ENCODE measurements at places on chromosomes 4 and X. TPM values are rescaled to one million over a fixed set of nuclear protein-coding genes. Genes with fewer than 3 reads are reported as not detected.

The HTR2C gene
- total RNA-seq = not detected

DNA sequence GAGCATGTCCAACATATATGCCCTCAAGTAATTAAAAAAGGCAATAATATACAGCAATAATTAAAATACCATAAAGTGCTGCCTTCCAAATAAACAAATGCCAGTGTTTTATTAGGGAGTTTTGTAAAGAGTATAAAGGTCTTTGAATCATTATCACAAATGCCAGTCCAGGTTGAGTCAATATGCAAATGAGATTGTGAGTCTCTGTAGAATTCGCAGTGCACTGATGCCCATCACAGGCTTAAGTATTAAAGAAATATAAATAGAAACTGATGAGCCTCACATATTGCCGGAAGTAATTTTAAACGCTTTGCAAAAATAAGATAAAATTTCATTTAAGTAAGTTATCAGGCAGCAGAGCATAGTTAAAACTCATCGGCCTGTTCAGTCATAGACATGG, 205.0 kb upstream of the TECRL start:
- no peak overlapping the region for H3K27ac ChIP-seq
- H3K27me3 ChIP-seq = no peaks in the 10 kb centered on the region
- H3K4me3 ChIP-seq = no peak overlapping the region
- H3K4me1 ChIP-seq = no peaks in the 10 kb centered on the region
- no peak for DNase-seq

- no peaks in the 10 kb centered on the region for H3K27me3 ChIP-seq
- no peak overlapping the region for H3K4me3 ChIP-seq
- no peak overlapping the region for H3K27ac ChIP-seq
- peaks cover 4% of the 10 kb centered on the region for H3K4me1 ChIP-seq
- DNase-seq = peak; percentile 25
Measured at GRCh38 chr4:4853921-4854648, 5.4 kb upstream of the MSX1 start.

DNA sequence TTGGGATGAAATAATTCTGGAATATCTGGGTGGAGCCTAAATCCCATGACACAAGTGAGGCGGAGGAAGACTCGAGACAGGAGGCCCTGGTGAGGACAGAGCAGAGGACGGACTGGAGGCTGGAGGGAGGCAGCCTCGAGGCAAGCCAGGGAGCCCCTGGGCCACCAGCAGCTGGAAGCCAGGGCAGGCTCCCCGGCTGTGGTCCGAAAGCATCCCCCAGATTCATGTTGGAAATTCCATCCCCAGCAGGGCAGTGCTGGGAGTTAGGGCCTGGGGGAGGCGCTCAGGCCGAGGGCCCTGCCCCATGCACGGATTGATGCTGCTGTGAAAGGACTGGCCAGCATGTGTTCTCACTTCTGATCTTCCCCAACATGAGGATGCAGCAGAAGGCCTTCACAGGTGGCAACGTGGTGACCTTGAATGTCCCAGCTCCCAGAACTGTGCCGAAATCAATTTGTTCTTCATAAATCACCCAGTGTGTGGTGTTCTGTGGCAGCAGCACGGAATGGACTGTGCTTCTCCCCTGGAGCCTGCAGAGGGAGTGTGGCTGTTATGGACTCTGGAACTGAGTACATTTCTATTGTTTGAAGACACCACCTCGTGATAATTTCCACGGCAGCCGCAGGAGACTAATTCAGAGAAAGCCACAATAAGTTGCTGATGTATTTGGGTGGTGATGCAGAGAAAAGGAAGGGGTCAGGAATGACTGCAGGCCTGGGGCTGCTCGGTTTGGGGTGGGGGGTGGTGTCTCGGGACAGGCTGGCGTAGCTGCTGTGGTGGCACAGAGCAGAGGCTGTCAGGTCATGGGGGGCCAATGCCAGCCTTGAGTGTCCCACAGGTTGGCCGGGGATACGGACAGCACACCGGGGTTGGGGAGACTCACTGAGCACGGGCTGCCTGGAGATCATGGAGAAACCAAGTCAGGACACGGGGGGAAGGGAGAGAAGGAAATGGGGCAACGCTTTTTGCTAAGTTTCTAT, 56.9 kb downstream of the PCGF3 start:
- H3K27me3 ChIP-seq = no peaks in the 10 kb centered on the region
- no peak overlapping the region for H3K27ac ChIP-seq
- DNase-seq = no peak
- no peak overlapping the region for H3K4me3 ChIP-seq
- H3K36me3 ChIP-seq = no peaks in the 10 kb centered on the region
- H3K4me1 ChIP-seq = no peaks in the 10 kb centered on the region

GRCh38 chr4:138866314-138866713, 149.3 kb upstream of the NOCT start:
- H3K27ac ChIP-seq = no peak overlapping the region
- DNase-seq = no peak
- H3K27me3 ChIP-seq = no peaks in the 10 kb centered on the region
- no peak overlapping the region for H3K4me3 ChIP-seq

DNA sequence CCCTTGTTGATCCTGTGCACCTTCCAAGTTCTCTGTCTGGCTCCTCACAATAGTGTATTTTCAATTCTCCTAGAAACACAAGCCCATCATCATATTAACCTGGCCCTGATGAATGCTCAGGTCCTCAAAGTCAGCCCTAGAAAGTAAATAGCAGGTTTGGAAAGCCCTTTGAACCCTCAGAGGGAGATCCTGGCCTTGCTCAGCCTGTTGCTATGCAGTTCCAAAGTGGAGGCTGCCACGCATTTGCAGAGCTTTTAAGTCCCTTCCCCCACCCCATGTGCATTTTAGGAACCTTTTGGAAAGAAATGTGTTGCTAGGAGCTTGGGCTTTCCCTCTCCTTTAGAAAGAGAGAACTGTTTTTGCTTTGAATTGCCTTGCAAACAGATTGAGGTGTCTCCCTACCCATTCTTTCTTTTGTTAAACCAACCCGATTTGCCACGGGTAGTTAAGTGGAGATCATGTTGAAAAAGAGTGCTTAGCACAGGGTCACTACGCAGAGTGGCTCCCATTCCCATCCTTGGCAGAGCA, 12.2 kb downstream of the MAMLD1 start:
- H3K27me3 ChIP-seq = no peaks in the 10 kb centered on the region
- H3K36me3 ChIP-seq = no peaks in the 10 kb centered on the region
- H3K27ac ChIP-seq = no peak overlapping the region
- no peak for DNase-seq
- no peaks in the 10 kb centered on the region for H3K4me1 ChIP-seq
- H3K4me3 ChIP-seq = no peak overlapping the region

The DACH2 gene
- 0.28 TPM for total RNA-seq

The MAGEA2 gene
- total RNA-seq = not detected

- no peaks in the 10 kb centered on the region for H3K27me3 ChIP-seq
- no peaks in the 10 kb centered on the region for H3K36me3 ChIP-seq
- no peak overlapping the region for H3K27ac ChIP-seq
- H3K4me1 ChIP-seq = no peaks in the 10 kb centered on the region
Measured at GRCh38 chr4:122997463-122998101, 75.2 kb upstream of the NUDT6 start.
